ENCODE measurements at places on chromosomes 7 and 10.

DNA sequence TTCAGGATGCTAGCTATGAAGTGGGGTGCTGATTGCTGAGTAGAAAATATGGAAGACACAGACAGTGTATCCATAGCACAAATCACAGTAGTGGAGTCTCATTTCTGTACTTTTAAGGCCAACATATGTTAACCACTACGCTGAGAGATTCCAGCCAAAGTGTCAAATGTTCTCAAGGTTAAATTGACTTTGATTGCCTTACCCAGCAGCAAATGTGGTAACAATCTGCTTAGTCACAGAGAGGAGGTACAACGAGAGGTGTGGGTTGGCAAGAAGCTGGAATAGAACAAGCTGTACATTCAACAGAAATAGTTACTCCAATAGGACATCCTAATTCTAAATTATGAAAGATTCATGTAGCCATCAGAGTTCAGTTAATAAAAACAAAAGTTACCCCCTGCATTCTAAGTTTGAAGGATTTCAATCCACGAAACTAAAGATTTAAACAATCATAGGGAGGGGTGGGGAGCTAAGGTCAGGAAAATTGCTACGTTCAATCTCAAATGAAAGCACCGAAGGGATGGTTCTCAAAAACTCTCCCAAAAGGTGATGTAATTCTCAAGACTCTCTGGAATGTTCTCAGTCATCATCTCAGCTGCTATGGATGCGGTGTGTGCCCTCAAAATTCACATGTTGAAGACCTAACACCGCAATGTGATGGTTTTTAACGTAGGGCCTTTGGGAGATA lies 137.0 kb downstream of the ETV1 start:
- no peak for DNase-seq

DNA sequence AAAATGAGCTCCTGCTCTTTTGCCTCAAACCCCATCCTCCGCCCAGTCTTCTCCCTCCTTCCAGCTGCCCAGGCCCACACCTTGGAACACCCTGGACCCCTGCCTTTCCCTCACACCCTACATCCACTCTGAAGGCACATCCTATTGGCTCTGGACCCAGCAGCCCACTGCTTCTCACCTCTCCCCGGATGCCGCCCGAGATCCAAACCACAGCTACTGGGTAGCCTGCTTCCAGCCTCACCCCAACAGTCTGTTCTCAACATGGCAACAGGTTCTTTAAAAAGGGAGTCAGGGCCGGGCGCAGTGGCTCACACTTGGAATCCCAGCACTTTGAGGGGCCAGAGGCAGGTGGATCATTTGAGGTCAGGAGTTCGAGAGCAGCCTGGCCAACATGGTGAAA lies 9.5 kb upstream of the SMARCD3 start:
- no peak for DNase-seq

GRCh38 chr10:75431180-75432111 lies at the start of gene LRMDA:
Gene LRMDA (plus strand): TSS chr10:75431624.
- no peak for DNase-seq

- no peak for DNase-seq
Measured at GRCh38 chr10:65110009-65110408, 1588.8 kb downstream of the REEP3 start.

DNA sequence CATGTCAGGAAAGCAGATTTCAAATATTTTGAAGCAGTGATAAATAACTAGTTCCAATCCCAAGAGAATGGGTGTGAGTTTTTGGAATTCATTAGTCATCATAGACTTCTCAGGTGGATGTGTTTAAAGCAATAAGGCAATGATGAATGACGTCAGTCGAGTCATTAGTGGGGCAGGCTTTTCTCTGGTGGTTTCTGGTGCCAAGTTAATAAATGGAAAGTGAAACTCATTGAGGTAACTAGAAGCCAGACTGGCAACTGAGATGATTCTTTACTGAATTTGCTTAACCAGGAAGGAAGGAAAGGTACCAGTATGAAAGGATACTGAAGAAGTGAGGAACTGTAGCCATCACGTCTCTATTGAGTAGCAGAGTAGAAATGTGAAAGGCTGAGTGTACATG lies 311.0 kb downstream of the GPAM start:
- DNase-seq = no peak

Measured in T-helper 2 cell (primary cell).